ENCODE measurements at places on chromosomes 16 and 17. TPM values are rescaled to one million over a fixed set of nuclear protein-coding genes. Genes with fewer than 3 reads are reported as not detected.

DNA sequence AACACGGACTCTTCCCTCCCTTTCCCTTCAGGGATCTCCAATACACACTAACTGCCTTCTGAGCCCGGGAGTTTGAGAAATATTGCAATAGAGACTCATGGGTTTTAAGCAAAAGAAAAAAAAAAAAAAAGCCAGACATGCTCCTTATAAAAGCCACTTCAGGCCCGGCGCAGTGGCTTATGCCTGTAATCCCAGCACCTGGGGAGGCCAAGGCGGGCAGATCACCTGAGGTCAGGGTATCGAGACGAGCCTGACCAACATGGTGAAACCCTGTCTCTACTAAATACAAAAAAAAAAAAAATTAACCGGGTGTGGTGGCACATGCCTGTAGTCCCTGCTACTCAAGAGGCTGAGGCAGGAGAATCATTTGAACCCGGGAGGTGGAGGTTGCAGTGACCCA is 2.4 kb upstream of the HEXD start:
- no peak for DNase-seq

GRCh38 chr16:83906683-83907082 is 7.8 kb downstream of the MLYCD start:
- DNase-seq, result no peak

DNA sequence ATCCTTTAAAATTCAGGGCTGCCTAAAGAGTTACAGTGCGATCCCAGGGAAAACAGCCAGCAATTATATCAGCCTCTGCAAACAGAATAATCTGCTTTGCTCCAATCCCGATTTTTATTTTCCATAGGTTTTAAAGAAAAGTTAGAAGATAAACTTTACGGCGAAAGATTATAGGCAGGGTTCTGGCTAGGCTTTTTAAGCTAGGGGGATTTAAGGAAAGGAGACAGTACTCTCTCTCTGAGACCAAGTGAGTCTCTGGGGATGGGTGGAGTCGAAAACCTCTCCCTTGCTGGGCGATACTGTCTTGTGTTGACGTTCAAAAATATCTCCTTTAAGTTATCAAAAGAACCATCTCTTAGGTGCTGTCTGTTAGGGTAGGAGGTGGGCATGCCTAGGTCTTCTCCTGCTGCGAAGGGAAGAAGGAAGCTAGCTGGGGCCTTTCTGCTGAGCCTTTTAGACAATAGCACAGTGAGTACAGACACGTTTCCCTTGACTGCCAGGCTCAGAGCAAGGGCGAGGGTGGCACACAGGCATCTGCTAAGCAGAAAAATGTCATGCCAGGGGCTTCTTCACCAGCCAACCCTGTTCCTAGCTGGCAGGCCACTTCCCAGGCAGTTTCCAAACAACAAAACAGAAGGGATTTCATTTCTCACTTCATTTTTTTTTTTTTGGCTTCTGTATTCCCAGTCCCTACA is 167.9 kb upstream of the MAF start:
- no peak for DNase-seq

GRCh38 chr16:1141191-1141590 is 11.7 kb upstream of the CACNA1H start:
- DNase-seq, result no peak

GRCh38 chr17:63402431-63403212 is 43.5 kb downstream of the CYB561 start:
- no peak for DNase-seq

- no peak for DNase-seq
Measured at GRCh38 chr16:47815655-47816054, 340.1 kb downstream of the ABCC12 start.

- no peak for DNase-seq
Measured at GRCh38 chr17:20954794-20955193, 88.0 kb downstream of the USP22 start.

DNA sequence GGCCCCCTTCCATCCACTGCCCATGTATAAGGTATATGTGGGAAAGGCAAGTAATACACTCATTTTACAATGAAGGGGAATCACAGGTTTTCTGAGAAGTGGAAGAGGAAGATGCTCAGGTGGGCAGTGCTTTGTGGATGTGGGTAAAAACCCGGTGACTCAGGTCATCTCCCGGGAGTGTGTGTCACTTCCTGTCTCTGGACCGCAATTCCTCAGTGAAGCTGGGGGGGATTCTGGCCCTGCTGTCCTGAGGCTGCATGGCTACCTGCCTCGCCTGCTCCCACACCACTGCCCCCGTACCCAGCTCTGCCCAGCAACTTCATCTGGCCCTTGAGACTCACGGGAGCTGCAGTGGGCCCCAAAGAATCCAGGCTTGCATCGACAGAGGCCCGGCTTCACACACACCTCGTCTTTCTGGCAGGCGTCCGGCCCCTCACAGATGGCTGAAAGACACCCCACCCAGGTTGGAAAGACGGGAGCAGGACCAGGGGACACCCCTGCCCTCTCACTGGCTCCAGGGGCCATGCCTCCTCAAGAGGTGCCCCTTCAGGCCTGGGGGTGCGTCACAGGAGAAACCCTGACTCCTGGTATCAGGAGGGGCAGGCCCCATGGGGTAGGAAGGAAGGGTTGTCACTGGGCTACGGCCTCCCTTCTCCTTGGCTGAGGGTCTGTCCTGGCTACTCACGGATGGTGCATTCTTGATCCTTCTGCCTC is 882 bp downstream of the SCARF1 start:
- DNase-seq, result no peak

DNA sequence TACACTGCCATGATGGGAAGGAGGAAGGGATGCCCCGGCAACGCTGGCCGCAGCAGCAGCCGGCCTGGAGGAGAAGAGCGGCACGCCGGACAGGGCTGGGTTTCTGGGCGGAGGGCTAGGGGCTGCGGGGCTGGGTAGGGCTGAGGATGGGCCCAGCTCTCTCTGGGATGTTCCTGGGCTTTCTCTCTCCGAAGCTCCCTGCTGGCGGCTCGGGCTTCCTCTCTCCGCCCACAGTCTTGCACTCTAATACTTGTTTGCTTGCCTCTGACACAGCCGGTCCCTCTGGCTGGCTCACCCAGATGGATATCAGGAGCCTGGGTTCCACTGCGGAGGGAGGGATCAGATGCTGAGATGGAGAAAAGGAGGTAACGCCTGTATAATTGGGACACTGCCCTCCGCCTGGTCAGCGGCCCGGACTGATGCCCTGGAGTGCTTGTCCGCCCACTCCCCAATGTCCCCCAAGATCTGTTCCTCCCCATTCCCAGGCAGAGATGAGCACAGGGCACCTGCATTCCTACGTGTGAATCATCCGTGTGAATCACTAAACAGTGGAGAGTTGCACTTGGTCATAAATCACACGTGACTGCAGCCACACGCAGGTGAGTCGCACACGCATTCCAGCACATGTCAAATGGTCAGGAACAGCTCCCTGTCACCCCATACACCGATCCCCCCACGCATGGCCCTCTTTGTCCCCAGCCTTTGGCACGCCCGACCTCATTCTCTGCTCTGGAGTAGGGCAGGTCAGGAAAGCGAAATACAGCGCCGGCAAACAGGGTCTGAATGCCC is at the start of gene ALOXE3:
TSS of gene ALOXE3 (minus strand) at position 535 of the 789 bp plus-strand sequence. CDS start at position 11, 524 bp downstream.
- no peak for DNase-seq

DNA sequence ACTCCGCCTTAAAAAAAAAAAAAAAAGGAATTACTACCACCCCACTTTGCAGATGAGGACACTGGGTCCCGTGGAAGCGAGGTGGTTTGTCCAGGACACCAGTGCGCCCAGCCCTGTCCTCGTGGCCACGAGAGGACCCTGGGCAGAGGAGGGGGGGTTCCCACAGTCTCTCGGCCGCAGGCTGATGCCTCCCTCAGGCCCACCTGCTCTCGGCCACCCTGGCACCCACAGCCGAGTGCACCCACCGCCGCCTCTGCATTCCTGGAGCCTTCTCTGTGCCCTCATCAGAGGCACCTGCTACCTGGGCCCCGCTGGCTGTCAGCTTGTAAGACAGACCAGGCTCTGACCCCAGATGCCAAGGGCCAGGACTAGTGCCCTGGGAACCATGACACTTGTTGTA is 28.1 kb upstream of the PVALEF start:
- no peak for DNase-seq

DNA sequence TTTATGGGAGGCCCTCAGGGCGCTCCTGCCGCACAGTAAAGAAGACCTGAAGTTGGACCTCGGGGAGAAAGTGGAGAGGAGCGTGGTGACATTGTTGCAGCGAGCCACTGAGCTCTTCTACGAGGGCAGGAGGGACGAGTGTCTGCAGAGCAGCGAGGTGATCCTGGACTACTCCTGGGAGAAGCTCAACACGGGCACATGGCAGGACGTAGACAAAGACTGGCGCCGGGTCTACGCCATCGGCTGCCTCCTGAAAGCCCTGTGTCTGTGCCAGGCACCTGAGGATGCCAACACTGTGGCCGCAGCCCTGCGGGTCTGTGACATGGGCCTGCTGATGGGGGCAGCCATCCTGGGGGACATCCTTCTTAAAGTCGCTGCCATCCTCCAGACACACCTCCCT is 6.8 kb downstream of the KDM8 start:
- DNase-seq, result no peak

DNA sequence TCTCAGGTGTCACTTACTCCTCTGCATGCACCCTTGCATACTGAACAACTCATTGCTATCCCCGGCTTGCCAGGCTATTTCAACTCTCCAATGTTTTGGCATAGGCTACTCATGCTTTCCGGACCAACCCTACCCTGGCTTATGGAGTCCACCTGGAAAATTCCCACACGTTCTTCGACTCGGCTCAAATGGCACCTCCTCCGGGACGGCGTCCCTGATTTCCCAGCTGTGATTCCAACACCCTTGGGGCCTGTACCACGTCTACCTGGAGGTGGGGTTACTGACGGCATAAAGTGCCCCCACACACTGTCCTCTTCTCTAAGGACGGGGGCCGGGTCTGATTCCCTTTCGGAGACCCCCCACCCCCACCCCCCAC is 498 bp downstream of the SMYD4 start:
- DNase-seq, result no peak

- no peak for DNase-seq
Measured at GRCh38 chr17:74085434-74085833, 118.0 kb upstream of the RPL38 start.

- no peak for DNase-seq
Measured at GRCh38 chr17:19270704-19271611, 33.8 kb downstream of the EPN2 start.

DNA sequence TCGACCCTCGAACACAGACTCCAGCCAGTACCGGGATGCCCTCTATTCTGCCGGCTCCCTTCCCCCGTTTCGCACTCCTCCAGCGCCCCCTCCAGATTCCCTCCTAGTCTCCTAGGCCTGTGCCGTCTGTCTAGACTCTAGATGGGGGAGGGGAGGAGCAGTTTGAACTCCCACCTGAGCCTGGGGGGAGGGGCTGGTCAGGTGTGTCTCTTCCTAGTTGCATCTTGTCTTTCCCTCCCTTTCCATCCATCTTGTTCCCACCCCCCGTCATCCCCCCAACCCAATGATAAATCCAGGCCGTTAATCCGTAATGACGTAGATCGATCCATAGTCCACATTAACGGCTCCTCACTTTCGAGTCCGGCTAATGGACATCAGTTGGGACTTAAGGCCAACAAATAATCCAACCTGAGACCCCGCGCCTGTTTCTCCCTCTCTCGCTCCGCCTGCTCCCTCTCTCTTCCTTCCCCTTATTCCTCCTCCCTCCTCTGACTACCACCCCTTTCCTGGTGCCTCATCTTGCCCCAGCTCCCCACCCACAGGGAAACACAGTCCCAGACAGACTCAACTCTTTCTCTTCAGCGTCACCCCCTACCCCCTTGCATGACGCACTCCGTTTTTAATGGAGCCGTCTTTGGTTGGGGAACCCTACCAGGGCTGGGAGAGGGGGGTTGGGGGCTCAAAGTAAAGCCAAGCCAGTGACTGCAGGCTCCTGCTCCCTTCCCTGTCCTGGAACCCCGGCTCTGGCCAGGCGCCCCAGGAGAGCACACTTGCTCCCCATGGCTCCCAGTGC is 3.4 kb upstream of the HOXB5 start:
- DNase-seq, result no peak

The CCDC154 gene
- total RNA-seq, result 3.1 TPM

The WWP2 gene
- total RNA-seq, result 83.7 TPM

The ADAM11 gene
- 0.41 TPM for total RNA-seq

The GEMIN4 gene
- total RNA-seq, result 21.5 TPM

The HSD17B1 gene
- 2.2 TPM for total RNA-seq

The IKZF3 gene
- total RNA-seq, result 7.1 TPM

The KRTAP1-4 gene
- total RNA-seq, result not detected

The HSD11B2 gene
- total RNA-seq, result 2.9 TPM

The NRN1L gene
- 1.7 TPM for total RNA-seq

The TEX14 gene
- total RNA-seq, result 6.8 TPM

Data from lower lobe of right lung (tissue), 2 donors.